ENCODE measurements at places on chromosomes 1 and 21. TPM values are rescaled to one million over a fixed set of nuclear protein-coding genes. Genes with fewer than 3 reads are reported as not detected.

IFFO2 gene
- polyA plus RNA-seq, result 4.4 TPM

S100A14 gene
- 0.18 TPM for polyA plus RNA-seq

RAB25 gene
- polyA plus RNA-seq, result not detected

KRTAP13-2 gene
- not detected for polyA plus RNA-seq

TIE1 gene
- 42.5 TPM for polyA plus RNA-seq

SLC2A5 gene
- 10.9 TPM for polyA plus RNA-seq

DNA sequence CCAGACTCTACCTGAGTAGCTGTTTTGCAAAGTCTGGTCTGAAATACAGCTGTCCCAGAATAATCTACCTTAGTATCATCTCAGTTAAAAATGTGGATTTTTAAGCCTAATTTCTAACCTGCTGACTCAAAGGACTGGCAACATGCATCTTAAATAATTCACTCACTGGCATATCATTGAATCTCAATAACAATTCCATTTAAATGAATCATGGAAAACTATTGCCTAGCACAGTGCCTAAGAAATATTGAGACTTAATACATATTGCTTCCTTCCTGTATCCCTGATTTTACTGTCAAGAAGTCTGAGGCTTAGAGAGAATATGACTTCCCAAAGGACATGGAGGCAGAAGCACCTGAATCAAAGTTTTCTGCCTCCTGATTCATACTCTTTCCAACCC is 3.1 kb downstream of the CCDC190 start:
- no peak for DNase-seq

- DNase-seq, result no peak
Measured at GRCh38 chr1:225711236-225711937, 58.5 kb upstream of the ENAH start.

DNA sequence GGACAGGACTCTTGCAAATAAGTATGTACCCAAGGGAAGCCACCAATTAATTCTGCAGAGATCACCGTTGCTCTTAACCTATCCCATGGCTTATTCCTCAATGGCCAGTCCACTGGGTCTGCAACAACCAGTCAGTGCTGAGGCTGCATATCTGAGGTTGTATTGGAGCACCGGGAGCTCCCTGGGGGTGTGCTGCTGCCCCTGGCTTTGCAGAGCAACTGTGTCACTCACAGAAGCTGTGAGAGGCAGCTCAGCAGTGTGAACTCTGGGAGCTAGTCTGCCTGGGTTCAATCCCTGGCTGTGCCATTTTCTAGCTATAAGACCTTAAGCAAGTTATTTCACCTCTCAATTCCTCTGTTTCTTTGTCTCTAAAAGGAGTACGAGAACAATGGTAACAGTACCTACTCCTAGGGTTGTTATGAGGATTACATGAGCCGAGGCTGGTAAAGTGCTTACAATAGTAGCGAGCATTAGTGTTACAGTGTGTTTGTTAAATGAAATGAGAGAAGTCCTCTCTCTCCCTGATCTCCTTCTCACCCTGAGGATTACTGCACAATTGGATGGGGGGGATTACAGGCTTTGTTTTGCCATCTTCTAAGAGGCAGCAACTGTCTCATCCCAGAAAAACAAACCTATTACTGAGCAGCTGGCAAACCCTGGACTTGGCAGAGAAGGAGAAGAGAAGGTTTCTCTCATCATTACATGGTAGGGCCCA is 3.6 kb downstream of the RXRG start:
- no peak for DNase-seq

- DNase-seq, result no peak
Measured at GRCh38 chr1:20318521-20318920, 27.8 kb downstream of the VWA5B1 start.

DNA sequence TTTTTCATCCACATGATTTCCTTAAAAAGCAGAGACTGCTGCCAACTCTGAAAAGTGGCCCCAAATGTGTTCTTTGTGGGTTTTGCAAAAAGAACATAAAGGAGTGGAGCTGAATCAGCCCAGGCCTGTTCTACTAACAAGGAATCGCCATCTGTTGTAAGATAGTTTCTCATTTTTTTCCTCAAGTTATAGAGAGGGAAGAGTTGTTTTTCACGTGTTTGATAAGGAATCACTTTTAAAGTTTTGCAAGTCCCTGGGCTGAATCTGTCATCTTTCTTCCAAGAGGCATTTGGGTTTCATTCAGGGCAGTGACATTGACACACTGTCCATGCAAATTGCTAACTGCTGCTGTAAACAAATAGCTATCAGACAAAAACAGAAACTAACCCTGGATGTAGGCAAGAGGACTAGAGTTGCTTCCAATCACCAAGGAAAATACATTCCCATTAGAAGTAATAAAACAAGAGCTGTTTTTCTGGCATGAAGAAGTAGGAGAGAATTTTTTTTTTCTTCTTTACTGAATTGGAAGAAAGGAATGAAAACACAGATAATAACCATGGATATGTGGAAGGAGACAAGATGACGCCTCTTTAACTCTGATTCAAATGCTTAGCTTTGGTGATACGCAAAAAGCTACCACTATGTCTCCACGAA is 58.8 kb upstream of the TBX15 start:
- DNase-seq, result peak; percentile 20

DNA sequence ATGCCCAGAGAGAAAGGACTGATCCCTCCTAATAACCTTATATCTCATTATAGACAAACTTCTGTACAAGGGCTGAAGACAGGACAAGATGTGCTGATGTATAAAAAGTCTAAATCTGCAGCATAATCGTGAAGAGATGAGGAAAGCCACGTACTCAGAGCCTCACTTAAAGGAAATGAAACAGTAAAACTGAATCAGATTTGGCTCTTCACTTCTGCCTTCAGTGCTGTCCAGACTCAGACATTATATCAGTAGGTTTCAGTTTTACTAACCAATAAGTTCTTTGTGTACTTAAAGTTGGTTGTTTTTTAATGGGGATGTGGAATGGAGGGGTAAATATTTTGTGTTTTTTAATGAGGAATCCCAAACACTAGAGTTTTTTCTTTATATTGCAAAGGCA is 45.3 kb upstream of the RGS1 start:
- DNase-seq, result no peak

DNA sequence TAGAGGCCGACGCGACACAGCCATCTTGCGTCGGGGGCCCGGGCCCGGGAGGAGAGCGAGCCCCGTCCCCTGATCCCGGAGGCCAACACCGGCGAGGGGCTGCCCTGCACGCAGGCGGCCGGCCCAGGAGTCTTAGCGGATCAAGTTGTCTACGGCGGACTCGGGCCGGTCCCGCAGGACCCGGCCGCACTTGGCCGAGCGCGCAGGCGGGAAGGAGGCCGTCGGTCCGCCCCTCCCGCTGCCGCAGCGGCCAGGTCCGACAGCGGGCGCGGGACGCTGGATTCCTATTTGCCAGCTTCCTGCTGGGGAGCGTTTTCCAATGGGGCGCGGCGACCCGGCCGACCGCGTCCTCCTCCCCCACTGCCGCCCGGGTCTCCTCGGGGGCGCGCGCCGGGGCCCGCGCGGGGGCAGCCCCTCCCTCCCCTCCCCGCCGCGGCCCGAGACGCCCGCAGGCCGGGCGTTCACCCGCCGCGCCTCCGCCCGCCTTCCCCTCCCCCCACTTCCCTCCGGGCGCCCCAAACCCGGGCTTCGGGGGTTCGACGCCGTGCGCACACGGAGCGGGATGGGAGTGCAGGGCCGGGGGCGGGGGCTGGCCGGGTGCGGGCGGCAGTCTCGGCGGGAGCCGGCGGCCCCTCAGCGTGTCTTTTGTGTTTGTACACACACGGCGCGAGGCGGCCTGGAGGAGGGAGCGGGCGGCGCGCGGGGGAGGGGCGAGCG is 517 bp upstream of the H3-3A start:
- DNase-seq, result no peak

DNA sequence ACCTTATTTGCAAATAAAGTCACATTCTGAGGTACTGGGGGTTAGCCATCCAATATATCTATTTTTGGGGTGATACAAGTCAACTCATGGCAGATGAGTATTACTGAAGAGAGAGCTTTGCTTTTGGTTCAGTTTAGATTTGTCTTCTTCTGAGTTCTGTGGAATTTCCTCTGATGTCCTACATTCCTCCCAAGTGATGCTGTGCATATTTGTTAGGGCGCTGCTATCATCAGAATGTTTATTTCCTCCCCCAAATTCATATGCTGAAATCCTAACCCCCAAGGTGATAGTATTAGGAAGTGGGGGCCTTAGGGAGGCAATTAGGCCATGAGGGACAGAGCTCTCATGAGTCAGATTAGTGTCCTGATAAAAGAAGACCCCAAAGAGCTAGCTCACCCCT is 96.2 kb upstream of the WLS start:
- DNase-seq, result no peak

- DNase-seq, result no peak
Measured at GRCh38 chr1:97004054-97004453, 282.5 kb downstream of the PTBP2 start.

DNA sequence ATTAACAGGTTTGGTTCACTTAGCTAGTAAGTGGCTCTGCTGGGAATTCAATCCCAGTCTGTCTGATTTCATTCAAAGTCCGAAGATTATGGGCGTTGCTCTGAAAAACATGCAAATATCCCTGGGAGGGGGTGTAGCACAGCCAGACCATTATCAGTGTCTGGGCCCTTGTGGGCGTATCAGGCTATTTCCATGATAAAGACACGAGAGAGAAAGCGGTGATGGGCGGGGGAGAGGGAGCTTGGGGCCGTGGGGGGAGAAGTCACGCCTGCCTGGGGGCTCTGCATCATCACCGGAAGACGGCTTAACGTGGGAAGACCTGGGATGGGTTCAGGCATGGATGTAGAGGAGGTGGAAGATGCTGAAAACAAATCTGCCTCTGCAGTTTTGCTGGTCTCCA is 25.8 kb downstream of the IL6R start:
- DNase-seq, result no peak

GRCh38 chr1:6109688-6110087 is 64.0 kb downstream of the KCNAB2 start:
- no peak for DNase-seq

- no peak for DNase-seq
Measured at GRCh38 chr1:16094453-16095158, 21.2 kb upstream of the FAM131C start.

Data from forelimb muscle (tissue), 1 donor.